LoVo (cell line): ENCODE measurements at places on chromosomes 13 and 19.

DNA sequence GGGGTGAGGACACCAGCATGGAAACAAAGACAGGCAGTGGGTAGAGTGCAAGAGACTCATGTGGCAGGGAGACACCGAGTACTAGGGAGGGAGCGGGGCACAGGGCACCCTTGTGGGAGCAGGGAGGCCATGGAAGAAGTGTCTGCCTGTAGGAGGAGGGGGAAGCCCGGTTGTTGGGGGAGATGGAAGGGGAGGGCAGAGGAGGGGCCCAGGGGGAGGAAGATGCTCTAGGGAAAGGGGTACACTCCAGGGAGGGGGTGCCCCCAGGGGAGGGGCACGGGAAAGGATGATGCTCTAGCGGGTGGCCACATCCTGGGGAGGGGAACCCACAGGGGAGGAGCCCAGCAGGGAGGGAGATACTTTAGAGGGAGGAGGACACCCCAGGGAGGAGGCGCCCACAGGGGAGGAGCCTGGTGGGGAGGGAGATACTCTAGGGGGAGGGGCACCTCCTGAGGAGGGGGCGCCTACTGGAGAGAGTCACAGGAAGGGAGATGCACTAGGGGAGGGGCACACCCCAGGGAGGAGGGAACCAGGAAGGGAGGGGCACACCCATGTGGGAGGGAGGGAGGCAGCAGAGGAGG lies 24.9 kb downstream of the CPAMD8 start:
- DNase-seq = no peak

DNA sequence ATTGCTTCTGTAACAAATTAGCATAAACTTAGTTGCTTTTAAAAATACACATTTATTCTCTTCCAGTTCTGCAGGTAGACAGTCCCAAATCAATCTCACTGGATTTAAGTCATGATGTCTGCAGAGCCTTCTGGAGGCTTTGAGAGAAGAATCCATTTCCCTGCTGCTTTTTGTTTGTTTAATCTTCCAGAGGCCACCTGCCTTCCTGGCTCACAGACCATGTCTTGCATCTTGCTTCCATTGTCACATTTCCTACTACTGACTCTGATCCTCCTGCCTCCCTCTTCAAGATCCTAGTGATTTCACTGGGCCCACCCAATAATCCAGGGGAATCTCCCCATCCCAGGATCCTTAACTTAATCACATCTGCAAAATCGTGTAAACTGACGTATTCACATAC lies 473.3 kb downstream of the ITGBL1 start:
- DNase-seq = no peak

DNA sequence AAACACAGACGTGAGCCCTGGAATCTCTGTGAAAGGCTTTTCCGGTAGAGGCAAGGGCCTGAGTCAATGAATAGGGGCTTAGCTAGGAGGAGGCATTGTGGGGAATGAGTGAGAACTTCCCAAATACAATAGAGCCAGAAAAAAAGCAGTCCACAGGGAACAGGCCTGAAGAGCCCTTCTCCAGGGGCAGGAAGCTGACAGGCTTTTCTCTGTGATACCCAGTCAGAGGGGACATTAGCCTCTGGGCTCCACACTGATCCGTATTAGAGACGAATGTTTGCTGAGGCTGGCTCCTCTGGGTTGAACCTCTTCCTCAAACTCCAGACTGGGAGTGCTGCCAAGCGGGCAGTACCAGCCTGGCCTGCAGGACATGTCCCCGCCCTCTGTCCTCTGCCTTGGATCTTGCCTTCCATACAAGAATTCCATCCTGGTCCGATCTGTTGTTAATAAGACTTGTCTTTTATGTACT lies 2.3 kb downstream of the DHRS12 start:
- DNase-seq = no peak

- DNase-seq = peak; percentile 53
Observed at GRCh38 chr19:12833738-12834565, 427 bp downstream of the RTBDN start.

- DNase-seq = no peak
Observed at GRCh38 chr13:51331354-51331861, 8.1 kb upstream of the SERPINE3 start.

DNA sequence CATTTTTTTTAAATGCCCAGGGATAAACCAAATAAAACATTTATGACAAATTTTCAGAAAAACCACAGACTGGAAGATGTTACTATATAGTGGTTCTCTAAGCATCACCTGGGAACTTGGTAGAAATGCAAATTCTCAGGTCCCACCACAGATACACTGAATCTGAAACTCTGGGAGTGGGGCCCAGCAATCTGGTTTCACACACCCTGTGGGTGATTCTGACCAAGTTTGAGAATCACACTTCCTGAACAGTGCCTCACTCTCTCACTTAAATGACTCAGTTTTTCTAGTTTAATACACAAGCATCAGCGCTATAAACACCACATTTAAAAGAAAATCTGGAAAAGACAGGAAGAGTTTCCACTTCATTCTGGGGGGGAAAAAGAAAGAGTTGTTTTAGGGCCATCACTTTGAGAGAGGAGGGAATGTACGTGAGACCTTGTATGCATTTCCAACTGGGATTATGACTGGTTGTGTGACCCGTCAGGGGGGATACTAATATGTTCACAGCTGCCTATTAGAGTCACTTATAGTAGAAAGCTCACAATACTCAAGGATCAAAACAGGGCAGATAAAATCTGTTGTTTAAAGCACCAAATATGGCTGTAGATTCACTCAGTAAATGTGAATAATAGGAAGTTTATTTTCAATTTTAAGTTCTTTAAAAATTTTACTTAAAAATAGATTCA lies 567.7 kb downstream of the GPC6 start:
- no peak for DNase-seq

- DNase-seq = no peak
Observed at GRCh38 chr13:113224486-113224885, 15.1 kb downstream of the CUL4A start.

GRCh38 chr19:15180451-15181390 lies 20.1 kb downstream of the NOTCH3 start:
- peak; percentile 75 for DNase-seq

DNA sequence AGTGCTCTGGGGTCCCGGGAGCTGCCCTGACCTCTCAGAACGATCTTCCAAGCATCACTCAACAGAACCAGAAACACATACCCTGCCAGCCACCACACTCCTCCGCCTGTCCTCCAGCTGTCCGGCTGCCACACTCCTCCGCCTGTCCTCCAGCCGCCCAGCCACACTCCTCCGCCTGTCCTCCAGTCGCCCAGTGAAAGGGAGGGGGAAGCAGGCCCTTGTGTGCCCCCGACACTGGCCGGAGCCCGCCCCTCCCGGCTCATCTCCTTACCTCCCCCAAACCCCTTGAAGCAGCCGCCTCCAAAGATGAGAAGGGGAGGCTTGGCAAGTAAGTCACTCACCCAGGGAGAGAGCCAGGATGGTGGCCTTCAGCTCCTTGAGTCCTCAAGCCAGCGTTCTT lies 40.2 kb downstream of the STK24 start:
- no peak for DNase-seq

DNA sequence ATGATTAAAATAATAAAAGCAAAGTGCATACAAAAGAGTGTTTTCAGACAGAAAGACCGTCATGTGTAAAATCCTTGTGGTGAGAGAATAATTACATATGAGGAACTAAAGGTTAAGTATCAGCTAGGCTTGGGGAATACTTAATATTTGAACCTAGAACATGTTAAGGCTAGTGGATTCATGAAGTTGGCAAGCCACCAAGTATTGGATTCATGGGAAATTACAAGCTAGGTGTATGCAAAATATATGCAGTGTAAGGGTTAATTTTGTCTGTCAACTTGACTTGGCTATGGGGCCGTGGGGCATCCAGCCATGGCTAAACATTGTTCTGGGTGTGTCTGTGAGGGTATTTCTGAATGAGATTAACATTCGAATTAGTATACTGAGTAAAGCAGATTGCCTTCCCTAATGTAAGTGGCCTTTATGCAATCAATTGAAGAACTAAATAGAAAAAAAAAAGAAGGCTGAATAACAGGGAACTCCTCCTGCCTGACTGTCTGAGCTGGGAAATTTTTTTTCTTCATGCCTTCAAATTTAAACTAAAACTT lies 533.5 kb upstream of the KLF12 start:
- DNase-seq = no peak

DNA sequence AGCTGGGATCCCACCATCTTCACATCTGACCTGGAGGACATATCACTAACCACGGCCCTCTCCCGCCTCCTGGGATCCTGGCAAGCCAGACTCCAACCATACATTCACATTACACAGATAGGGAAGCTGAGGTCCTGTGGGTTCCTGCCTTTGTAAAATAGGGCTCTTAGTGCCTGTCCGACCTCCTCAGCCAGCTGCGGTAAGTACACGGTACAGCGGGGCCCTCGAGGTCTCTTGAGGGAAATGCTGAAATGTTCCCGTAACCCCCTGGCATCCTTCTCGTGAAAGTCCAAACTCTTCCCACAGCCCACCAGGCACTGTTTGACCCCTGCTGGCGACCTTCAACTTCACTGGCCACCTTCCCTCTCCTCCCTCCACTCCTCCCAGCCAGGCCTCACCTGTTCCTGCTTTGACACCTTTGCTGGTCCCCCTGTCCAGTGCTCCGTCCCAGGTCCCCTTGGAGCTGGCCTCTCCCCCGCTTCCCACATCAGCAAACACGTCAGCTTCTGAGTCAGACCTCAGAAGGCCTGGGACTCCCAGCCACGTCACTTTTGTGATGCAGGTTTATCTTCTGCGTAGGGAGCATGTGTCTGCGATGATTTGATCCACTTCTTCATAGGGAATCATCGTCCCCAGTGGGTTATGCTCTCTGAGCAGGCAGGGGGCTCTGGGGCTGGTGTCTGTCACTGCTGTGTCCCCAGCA lies 8.8 kb upstream of the GNG7 start:
- DNase-seq = no peak

DNA sequence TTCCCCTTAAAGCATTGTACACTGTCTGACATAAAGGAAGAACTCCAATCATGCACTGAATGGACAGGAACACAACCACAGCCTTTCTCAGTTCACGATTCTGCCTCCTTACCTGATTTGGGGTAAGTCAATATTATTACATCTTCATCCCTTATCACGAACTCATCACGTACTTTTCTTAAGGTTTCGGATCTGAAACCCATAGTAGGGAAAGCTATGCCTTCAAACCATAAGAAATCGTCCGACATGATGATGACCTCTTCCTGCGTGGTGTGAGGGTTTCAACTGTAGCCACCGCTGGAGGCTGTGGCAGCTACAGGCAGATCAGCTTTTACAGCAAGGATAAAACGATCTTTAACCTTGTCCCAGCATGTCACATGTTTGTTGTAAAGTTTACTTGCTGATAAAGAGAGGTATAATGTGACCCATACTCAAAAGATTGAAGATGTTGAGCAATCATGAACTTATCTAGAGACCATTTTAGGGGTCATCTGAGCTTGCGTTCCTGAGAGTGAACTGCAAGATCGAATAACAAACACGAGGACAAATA lies at the start of gene SULT2A1:
Gene SULT2A1, minus strand, starts transcription at position 306 of the 550 bp plus-strand sequence. Its CDS starts 58 bp downstream, at position 248.
- DNase-seq = no peak

- no peak for DNase-seq
Observed at GRCh38 chr13:36101157-36101556, 30.0 kb downstream of the DCLK1 start.

DNA sequence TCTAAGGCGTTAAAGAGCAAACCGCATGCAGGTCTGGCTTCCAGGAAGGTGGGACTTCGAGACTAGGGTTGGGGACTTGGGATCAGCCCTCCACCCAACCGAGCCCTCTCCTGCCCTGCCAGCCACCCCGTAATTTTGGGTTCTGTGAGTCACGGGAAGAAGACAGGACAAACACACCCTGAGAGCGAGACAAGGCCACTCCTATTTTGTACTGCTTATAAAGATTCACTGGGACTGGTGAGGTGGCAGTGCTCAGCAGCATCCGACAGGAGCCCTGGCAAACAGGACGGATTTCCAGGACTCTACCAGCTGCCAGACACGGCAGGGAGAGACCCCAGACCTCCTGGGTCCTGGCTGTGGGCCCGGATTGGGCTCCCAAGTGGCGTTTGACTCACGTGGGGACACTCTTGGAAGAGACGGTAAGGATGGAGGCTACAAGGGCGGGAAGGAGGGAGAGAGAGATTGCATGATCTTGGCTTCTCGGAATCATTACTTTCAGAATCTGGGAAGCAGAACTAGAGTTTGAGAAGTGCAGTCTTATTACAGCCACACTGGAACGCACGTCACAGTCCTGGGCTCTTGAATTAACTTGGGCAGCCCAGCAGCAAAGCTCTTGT lies at the start of gene C5AR2:
Gene C5AR2, plus strand, starts transcription at position 245 of the 617 bp plus-strand sequence. CDS start 8,625 bp downstream, outside the sequence.
- DNase-seq = no peak

DNA sequence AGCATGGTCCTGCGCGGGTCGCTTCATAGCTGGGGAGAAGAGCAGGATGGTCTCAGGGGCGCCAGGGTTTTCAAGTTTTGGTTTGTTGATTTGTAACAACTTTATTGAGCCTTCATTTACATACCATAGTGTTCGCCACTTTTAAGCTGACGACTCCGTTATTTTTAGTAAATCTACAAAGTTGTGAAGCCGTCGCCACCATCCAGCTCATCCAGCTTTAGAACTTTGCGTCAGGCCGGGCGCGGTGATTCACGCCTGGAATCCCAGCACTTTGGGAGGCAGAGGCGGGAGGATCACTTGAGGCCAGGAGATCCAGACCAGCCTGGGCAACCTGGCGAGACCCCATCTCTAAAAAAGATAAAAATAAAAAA lies 404 bp downstream of the C19orf44 start:
- DNase-seq = no peak

GRCh38 chr13:106523576-106523975 lies 11.9 kb downstream of the EFNB2 start:
- no peak for DNase-seq

GRCh38 chr13:21047087-21047486 lies 14.3 kb downstream of the LATS2 start:
- no peak for DNase-seq

DNA sequence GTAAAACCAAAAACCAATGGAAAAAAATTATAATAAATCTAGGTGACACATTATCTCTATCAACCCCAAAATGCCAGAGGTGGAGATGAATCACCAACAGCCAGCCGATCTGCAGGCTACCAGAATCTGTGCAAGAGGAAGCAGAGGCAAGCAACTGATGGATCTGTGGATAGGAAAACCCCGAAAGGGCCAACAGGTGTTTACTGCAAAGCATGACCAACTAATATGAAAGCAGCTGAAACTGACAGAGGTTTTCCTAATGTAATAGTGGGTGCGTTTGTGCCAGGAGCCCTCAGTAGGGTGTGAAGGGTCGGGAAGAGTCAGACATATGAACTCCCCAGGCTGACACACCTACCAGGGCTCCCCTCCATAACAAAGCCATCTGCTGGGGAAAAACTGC lies 554.6 kb downstream of the RFC3 start:
- no peak for DNase-seq

- no peak for DNase-seq
Observed at GRCh38 chr13:49373716-49374115, 70.1 kb downstream of the CAB39L start.
